ENCODE measurements at places on chromosomes 6 and 20. TPM values are rescaled to one million over a fixed set of nuclear protein-coding genes. Genes with fewer than 3 reads are reported as not detected.
A peak's percentile ranks its signal among the peaks of the same experiment; 100 is the strongest.

SRMS gene
- not detected for total RNA-seq

TRIM39 gene
- total RNA-seq, result 10.0 TPM

MCM8 gene
- 13.9 TPM for total RNA-seq

GRCh38 chr6:56329271-56330050 lies 82.1 kb upstream of the COL21A1 start:
- H3K4me1 ChIP-seq, result peaks cover 13% of the 10 kb centered on the region
- DNase-seq, result peak; percentile 78
- peak overlapping the region; percentile 63 for H3K27ac ChIP-seq
- no peaks in the 10 kb centered on the region for H3K27me3 ChIP-seq
- H3K36me3 ChIP-seq, result no peaks in the 10 kb centered on the region

DNA sequence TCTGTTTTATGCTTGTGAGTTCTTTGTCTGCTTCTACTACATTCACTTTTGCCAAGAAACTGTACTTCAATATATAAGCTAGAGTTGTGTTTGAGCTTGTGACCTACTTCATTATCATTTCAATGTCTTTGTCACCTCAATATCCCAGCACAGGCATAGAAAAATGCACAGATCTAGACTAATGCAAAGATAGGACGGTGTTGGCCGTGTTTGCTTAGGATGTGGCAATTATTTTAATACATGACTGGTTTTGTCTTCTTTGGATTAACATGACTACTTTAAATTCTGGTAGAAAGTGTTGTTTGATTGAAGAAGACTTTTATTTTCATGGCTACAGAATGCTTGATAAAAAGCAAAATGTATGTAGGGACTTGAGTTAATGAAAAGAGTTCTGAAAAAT lies 1075.0 kb upstream of the GJE1 start:
- DNase-seq, result no peak
- no peak overlapping the region for H3K27ac ChIP-seq
- no peaks in the 10 kb centered on the region for H3K4me1 ChIP-seq
- no peaks in the 10 kb centered on the region for H3K36me3 ChIP-seq

DNA sequence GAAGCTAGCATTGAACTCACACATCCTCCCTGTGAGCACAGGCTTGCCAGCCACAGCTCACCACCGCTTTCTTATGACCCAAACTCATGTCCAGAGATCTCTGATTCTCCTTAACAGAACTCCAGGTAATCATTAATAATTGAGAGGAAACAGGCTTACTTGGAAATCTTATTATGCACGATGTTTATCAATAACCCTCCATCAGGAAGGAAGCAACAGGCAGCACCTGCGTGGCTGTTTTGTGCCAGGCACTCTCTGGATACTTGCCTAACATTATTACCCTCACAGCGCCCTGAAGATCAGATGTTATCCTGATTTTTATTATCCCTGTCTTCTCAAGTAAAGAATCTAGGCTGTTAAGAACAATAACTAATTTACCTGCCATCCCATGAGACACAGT lies 306.6 kb downstream of the PRKN start:
- no peaks in the 10 kb centered on the region for H3K4me1 ChIP-seq
- H3K27me3 ChIP-seq, result no peaks in the 10 kb centered on the region
- H3K27ac ChIP-seq, result no peak overlapping the region
- H3K4me3 ChIP-seq, result no peak overlapping the region
- no peaks in the 10 kb centered on the region for H3K36me3 ChIP-seq
- no peak for DNase-seq

GRCh38 chr6:40721271-40721952 lies 134.2 kb upstream of the LRFN2 start:
- no peaks in the 10 kb centered on the region for H3K36me3 ChIP-seq
- no peaks in the 10 kb centered on the region for H3K27me3 ChIP-seq
- H3K4me3 ChIP-seq, result no peak overlapping the region
- no peak overlapping the region for H3K27ac ChIP-seq
- peaks cover 2% of the 10 kb centered on the region for H3K4me1 ChIP-seq

Measured in IMR-90 (cell line).